ENCODE measurements at places on chromosomes 4 and X.

DNA sequence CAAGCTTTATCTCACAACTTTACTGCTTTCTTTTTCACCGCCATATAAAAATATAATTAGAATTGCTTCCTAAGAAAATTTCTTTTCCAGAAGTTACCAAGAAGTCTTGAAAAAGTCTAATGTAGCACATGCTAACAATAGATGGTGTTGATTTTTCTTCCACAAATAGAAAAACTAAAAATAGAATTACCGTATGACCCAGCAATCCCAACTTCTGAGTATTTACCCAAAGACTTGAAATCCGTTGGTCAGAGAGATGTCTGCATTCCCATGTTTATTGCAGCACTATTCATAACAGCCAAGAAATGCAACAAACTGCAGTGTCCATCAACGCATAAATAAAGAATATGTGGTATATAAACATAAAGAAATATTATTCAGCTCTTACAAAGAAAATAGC is 17.8 kb upstream of the EDNRA start:
- DNase-seq: no peak

GRCh38 chr4:35538807-35539206 is 705.5 kb downstream of the ARAP2 start:
- DNase-seq: no peak

- no peak for DNase-seq
These were observed 21.5 kb downstream of the PKD2 start for GRCh38 chr4:88028946-88029345.

GRCh38 chrX:53084043-53084570 is 1.9 kb downstream of the TSPYL2 start:
- DNase-seq: no peak

- DNase-seq: peak; percentile 6
These were observed 511 bp downstream of the GABRB1 start for GRCh38 chr4:47031751-47032404.

Measured in SK-N-DZ (cell line).